MV-4-11 (cell line): ENCODE measurements at places on chromosomes 5 and 9.

DNA sequence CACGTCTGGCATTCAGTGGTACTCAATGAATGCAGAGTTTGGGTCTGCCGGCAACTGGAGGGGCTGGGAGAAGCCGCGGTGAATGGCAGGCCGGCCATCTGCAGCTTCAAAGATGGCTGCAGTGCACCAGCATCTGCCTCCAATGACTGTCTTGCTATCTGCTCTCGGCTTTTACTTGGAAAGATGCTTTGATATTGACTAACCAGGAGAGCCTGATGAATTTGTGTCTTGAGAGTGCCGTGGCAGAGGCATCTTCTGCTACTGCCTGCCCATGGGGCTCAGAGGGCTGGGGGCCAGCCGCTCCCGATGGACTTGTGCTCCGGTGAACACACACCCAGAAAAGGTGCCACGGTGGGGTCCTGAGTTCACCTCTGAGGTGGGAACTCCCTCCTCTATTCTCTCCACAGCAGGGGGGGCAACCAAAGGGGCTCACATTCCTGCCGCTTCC is 164.5 kb downstream of the COL23A1 start:
- no peak for DNase-seq

DNA sequence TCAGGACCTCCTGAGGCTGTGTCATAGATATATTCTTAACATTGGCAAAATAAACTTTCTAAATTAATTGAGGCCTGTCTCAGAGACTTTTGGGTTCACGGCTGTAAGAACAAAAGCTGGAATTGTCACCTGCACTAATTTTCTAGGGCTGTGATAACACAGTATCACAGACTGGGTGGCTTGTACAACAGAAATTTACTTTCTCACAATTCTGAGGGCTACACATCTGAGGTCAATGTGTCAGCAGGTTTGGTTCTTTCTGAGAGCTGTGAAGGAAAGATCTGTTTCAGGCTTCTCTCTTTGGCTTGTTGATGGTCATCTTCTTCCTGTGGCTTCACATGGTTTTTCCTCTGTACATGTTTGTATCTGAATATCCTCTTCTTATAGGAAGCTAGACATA is 29.2 kb upstream of the NFIL3 start:
- no peak for DNase-seq

- DNase-seq = peak; percentile 93
Observed at GRCh38 chr9:4792572-4793458, at the start of gene RCL1. Gene RCL1, plus strand, starts transcription at chr9:4792944. Its CDS starts 148 bp downstream, at chr9:4793092.

- no peak for DNase-seq
Observed at GRCh38 chr5:143220748-143221251, 182.7 kb downstream of the NR3C1 start.

DNA sequence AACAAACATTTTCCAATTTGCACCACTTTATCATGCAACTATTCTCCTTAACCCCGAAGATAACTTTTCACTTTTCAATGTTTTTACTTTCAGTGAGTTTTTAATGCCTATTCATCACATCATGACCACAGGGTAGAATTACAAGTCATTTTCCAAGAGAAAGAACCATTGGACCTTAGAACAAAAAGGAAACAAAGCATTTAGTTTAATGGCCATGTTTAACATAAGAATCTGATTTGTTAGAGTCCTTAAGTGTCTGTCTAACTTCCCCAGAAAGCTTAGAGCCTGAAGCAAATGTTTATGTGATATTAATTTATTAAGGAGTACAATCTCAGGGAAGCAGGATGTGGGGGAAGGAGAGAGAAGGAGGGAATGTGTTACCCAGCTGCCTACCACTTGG is 325.8 kb upstream of the RIOK2 start:
- DNase-seq = no peak
